A549 treated with ZK216348 at 1 μM for 4 hours (cell line): ENCODE measurements at places on chromosomes 16 and 17. TPM values are rescaled to one million over a fixed set of nuclear protein-coding genes. Genes with fewer than 3 reads are reported as not detected.

The C1QTNF8 gene
- not detected in 5 replicates for total RNA-seq

The CCDC200 gene
- not detected in 5 replicates for total RNA-seq

The STX1B gene
- total RNA-seq, result 1.6 to 2.9 TPM (median 1.8 TPM) in 5 replicates

The CCDC144A gene
- 0.42 to 2.3 TPM (median 1.5 TPM) in 5 replicates for total RNA-seq

The KRT12 gene
- total RNA-seq, result not detected in 5 replicates

The GALR2 gene
- total RNA-seq, result 0.27 to 2.0 TPM (median 1.7 TPM) in 5 replicates

The ENPP7 gene
- not detected in 5 replicates for total RNA-seq

The CDR2L gene
- 41.1 to 73.3 TPM (median 64.5 TPM) in 5 replicates for total RNA-seq

The ATP2C2 gene
- 0.09 to 0.51 TPM (median 0.19 TPM) in 4 of 5 replicates, not detected in the other for total RNA-seq

The RCVRN gene
- total RNA-seq, result not detected in 5 replicates

The C17orf107 gene
- total RNA-seq, result 0.13 to 0.41 TPM (median 0.36 TPM) in 5 replicates
